Stimulated activated CD8-positive, alpha-beta memory T cell treated with anti-CD3 and anti-CD28 coated beads, Interleukin-4, amount 100 ng/mL, for 1 hour (primary cell): ENCODE measurements at places on chromosomes 2 and 18.

- no peak for DNase-seq
These were observed 4.7 kb downstream of the CHRNA1 start for GRCh38 chr2:174759381-174760065.

DNA sequence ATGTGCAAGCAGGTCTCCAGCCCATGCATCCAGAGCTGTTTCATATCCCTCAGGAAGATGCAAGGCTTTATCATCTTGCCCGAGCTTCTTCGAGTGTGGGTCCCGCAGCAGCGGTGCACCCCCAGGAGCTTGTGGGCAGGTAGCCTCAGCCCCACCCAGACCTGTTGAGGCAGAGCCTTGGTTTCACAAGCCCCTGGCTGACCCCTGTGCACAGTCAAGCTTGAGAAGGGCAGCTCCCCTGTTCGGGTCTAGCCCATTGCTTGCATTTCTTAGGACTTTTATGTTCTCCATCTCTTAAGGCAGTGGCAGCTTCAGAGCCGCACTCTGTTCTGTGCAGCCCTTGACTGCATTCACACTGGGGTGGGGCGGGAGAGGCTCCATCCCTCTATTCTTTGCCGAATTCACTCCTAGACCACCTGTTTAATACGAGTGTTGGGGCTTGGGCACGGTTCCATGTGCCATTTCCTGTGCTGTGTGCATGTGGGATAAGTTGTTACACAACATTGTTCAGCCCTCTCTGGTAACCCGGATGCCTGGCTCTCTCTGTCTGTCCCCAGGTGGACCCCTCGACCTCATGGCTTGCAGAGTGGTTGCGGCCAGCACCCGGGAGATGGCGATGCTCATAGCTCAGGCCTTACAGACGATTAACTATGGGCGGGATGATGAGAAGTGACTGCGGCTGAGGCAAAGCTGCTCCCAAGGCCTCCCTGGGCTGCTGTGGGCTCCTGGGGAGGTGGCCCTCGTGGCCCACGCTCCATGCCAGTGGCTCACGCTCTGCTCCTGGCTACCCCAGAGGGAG lies 48.7 kb downstream of the IMPA2 start:
- no peak for DNase-seq

DNA sequence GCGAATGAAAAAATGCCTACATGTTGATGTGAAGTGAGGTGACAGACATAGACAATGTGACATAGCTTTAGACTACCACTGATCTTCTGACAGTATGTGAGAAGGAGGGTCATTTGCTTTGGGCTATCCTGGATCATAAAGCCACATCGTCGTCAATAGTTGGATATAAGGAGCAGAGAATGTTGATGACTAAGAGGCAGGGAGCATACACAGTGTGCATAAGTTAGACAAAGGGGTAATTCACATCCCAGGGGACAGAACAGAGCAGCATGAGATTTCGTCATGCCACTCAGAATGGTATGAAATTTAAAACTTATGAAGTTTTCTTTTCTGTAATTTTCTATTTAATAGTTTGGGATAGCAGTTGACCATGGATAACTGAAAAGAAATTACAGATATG lies 403.2 kb downstream of the DSC3 start:
- DNase-seq = no peak

DNA sequence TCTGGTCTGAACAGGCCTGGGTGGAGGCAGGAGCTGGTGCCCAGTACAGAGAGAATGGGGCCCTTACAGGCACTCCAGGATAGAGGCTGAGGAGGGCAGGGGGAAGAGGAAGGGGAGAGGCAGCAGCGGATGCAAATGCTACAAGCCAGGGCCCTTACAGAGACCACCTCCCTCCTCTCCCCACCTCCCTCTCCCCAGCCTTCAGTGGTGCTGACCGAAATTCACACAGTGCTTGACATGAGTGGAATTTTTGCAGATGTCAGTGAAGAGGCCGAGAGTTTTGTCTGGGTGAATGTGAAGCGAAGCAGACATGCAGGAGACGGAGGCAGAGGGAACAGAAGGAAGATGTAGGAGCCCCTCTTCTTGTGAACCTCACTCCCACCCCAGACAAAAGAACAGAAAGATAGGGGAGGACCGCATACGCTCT lies 31.9 kb downstream of the CIB4 start:
- DNase-seq = no peak
